Pancreas (tissue), 10 donors: ENCODE measurements at places on chromosomes 6 and 20. TPM values are rescaled to one million over a fixed set of nuclear protein-coding genes. Genes with fewer than 3 reads are reported as not detected.

Gene COL9A1
- total RNA-seq, result 1.1 TPM

Gene SALL4
- total RNA-seq, result 1.1 TPM

Gene CDSN
- not detected for total RNA-seq

Gene POLR1C
- 19.6 TPM for total RNA-seq

DNA sequence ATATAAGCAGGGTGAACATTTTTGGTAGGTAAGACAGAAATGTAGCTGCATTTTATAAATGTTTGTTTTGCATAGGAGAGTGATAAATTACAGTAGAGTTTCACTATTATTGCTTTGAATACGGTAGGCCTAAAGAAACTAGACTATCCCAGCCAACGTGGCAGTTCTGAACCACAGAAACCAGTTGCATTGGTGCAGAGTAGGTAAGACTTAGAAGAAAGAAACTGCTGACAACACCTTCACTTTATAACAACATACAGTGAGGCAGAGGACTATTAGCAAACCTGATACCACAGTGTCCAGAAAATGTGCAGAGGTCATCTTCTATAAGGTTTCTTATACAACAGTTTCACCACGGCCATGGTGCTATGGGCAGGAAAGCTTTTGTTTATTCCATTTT lies 566.1 kb downstream of the KIF16B start:
- DNase-seq, result no peak

DNA sequence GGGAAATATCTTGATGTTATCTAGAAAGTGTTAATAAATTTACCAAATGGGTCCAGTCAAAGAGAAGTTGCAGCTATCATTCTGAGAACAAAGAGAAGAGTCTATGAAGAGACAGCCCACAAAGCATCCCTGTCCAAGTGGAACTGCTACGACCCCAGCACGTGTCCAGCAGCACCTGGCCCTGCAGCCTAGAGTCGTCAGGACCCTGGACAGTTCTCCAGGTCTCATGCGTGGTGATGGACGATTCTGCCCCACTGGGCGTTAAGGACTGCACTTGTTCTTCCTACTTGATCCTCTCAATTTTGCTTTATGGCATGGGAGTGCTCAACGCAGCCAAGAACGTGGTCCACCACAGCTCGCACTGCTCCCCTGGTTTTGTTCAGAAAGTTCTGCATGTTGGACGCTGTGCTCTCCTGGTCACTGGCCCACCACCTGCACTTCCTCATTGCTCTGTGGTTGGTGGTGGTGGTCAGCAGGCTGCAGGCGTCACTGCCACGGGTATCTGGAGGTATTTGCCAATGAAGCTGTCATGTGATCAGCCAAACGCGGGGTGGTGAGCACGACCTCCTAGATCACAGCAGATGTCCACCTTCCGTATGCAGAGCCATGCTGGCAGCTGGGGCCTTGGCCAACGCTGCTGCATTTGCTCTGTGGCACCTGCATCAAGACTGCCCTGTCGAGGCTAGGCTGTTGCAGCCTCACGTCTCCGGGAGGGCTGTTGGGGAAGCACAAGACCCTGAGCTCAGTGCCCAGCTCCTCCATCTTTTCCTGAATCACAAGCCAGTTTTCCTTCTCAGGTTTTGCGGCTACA lies 356.4 kb downstream of the CDH4 start:
- no peak for DNase-seq

- DNase-seq, result no peak
Measured at GRCh38 chr6:186340-186965, 105.8 kb upstream of the DUSP22 start.
